ENCODE measurements at places on chromosomes 11 and 22.
A peak's percentile ranks its signal among the peaks of the same experiment; 100 is the strongest.

DNA sequence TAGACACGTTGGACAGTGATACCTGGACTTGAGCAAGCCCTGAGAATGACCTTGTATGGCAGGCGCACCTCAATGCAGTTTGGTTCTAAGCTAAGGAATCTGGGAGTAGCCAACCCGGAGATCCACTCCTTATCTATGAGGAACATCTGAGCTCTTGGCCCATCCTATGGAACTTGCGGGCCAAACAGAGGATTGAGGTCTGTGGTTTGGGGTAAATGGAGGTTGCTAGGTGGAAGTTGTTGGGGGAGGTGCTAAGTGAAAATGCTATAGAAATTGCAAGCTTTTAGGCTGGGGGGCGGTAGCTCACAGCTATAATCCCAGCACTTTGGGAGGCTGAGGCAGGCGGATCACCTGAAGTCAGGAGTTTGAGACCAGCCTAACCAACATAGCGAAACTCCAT lies 8.9 kb downstream of the GDPD5 start:
- no peak for DNase-seq

GRCh38 chr22:26709617-26710390 lies 52.4 kb downstream of the MIAT start:
- no peak for DNase-seq

- DNase-seq = no peak
Observed at GRCh38 chr22:20949698-20950183, 17.3 kb upstream of the AIFM3 start.

DNA sequence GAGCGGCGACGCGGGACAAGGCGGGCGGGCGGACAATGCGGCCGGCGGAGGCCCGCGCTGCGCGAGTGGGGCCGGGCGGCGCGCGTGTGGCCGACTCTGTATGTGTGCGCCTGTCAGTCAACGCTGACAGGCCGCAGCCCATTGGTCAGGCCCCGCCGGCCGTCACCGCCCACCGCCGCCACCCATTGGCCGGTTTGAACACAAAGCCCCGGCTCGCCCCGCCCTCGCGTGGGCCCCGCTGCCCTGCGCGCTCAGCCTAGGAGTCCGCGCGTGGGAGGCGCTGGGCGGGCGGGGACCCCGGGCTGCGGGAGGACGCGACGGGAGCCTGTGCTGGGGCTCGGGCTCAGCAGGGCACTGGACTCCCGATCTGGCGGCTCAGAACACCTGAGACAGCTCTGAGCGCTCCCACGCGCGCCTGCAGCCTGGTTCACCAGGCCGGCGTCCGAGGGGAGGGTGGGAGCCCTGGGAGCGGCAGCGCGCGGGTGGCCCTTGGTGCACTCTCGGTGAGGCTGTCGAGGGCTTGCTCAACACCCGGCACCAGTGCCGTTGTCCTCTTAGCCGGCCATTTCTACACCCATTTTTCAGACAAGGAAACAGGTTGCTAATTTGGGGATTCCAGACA lies at the start of gene SUN2:
SUN2 (minus strand) TSS at position 88 of the 622 bp plus-strand sequence. CDS start 3,370 bp downstream, outside the sequence.
- DNase-seq = peak; percentile 89

DNA sequence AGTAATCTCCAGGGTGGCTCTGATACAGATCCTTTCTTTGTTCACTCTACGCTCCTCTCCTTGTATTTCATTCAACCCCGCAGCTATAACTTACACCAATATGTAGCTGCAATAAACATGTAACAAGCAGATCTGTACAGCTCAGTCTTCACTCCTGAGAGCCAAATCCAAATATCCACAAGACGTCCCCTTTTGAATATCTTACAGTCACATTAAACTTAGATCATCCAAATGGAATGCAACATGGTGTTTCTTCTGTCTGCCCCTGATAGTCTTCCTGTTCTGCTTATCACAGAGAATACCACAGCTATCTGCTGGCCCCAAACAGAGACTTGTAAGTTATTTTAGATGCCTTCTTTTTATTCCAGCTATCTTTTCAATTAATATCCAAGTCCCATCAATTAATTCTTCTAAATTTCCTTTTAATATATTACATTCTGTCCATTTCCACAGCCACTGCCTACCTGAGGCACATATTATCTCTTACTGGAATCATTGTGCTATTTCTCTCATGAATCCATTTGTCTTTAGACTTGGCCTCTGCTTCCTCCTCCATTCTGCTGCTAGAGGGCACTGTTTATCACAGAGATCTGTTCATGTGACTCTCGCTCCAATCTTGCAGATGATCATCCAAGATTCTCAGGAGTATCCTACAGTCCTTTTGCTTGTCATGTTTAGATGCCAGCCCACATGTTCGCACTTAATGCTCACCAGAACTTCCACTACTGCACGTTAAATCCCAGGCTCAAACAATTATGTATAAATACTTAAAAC lies 908.6 kb downstream of the NTM start:
- DNase-seq = no peak

- no peak for DNase-seq
Observed at GRCh38 chr11:120608760-120609211, 97.2 kb downstream of the GRIK4 start.

GRCh38 chr22:21916309-21916918 lies 36.2 kb downstream of the PPM1F start:
- no peak for DNase-seq

GRCh38 chr11:33296695-33297094 lies 39.5 kb downstream of the HIPK3 start:
- DNase-seq = no peak

GRCh38 chr11:57222239-57222638 lies 14.8 kb downstream of the APLNR start:
- DNase-seq = no peak

DNA sequence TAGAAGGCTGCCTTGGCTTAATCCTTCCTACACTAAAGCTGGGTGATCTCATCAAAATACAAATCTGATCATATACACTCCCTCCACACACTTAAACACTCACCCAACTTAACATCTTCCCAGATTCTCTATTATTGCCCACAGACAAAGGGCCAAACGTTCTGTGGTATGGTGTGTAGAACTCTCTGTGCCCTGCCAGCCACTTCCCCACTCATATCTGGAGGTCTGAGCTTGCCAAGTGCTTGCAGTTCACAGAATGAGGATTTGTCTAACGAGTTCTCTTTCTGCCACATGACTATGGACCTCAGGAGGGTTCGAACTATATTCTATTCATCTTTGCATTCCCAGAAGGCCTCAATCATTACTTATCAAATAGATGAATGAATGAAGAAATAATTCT lies 77.6 kb downstream of the MPPED2 start:
- DNase-seq = no peak

DNA sequence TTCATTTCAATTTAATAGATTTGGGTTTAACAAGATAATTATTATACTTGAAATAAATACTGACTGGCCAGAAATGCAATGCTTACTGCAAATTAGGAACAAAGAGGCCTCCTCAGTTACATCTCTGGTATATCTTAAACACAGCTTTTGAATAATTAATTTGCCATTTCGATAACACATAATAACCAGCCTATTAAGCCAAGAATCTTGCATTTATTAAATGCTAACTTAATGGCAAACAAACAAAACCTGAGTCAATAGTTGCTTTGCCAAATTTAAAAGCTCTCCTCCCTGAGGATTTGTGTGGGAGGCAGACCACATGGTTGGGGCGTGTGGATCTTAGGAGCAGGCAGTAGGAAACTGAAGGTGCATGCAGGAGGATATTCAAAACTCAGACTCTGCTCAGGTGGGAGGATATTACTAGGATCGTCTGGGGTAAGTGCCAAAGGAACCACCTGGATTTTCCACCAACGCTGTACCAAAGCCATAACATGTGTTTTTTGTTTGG lies 17.9 kb upstream of the FJX1 start:
- no peak for DNase-seq

- DNase-seq = no peak
Observed at GRCh38 chr11:90380206-90380605, 157.4 kb upstream of the CHORDC1 start.

DNA sequence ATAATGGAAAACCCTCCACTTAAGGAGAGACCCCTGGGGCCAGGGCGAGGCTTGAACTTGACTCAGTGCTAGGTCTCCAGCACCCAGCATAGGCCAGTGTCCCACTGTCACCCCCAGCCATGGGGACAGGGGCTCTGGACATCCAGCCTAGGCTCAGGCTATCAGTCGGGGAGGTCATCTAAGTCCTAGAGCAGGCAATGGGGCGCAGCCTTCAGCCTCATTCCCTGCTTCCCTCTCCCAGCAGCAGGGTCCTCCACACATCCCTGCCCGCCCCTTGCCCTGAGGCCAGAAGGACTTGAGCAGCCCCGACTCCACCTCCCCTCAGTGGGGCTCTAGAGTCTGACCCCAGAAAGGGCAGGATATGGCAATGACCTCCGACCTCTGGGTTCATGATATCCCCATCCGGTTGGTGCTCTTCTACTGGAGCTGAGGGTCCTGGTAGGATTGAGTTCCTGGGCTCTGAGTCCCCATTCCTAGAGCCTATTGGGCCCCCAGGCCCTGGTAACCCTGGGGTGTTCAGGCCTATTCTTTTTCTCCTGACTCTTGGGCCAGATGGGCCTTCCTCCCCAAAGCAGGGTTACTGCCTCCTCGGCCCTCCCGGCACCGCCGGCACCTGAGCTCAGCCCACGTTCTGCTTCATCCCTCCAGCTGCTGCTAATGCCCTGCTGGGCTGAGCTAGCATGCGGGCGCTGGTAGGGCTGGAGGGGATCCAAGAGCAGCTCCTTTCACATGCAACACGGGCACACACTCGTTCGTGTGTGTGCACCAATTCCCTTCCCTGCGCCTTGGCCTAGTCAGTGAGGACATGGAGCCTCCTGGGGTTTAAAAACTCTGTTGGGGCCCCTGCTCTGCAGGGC lies 4.4 kb downstream of the CST6 start:
- DNase-seq = no peak

- DNase-seq = no peak
Observed at GRCh38 chr11:20026629-20027555, 133.4 kb downstream of the DBX1 start.

GRCh38 chr22:49523374-49524008 lies 304.2 kb downstream of the BRD1 start:
- no peak for DNase-seq

GRCh38 chr22:23243006-23243573 lies 62.8 kb downstream of the BCR start:
- peak; percentile 23 for DNase-seq

DNA sequence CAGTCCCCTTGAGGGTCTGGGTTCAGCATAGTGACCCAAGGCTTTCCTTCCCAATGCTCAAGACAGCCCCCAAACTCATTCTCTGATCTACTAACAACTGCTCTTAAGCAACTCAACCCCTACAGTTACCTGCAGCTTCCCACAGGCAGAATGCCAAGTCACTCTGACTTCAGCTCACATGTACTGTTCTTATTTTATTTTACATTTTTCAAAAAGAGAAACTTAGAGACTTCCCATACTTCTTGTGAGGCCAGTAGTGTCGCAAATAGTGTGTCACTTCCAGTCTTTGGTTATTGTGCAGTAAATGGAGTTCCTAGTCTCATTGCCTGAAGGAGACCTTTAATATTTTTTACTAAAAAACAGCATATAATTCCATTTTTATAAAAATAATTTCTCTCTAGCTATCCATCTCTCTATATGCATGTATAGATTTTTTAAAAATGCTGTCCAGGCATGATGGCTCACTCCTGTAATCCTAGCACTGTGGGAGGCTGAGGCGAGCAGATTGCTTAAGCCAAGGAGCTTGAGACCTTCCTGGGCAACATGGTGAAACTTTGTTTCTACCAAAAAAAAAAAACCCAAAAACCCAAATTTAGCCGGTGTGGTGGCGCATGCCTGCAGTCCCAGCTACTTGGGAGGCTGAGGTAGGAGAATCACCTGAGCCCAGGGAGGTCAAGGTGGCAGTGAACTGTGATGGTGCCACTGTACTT lies 41.8 kb downstream of the ENTHD1 start:
- DNase-seq = no peak

- no peak for DNase-seq
Observed at GRCh38 chr11:8298801-8299786, 35.4 kb upstream of the LMO1 start.

- no peak for DNase-seq
Observed at GRCh38 chr11:40819230-40819629, 640.2 kb downstream of the LRRC4C start.

GRCh38 chr11:35144136-35144741 lies 5.3 kb downstream of the CD44 start:
- no peak for DNase-seq

GRCh38 chr11:116869610-116870009 lies 32.2 kb upstream of the APOA1 start:
- DNase-seq = no peak

DNA sequence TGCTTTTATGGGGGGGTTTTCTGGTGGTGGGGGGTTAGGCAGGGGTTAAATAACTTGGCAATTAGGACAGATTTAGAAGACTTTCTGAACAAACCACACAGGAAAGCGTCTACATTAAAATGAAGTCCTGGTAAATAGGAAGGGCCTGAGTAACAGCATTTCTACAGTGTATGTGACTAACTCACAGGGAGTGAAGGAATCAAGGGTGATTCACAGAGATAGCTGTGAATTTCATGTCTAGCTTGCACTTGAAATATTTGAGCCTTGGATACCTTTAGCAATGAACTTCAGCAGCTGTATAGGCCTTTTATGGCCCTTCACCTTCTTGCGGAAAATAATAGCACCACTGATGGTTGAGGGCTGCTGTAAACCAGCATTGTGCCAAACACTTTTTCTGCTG lies 26.1 kb upstream of the LDHA start:
- no peak for DNase-seq

DNA sequence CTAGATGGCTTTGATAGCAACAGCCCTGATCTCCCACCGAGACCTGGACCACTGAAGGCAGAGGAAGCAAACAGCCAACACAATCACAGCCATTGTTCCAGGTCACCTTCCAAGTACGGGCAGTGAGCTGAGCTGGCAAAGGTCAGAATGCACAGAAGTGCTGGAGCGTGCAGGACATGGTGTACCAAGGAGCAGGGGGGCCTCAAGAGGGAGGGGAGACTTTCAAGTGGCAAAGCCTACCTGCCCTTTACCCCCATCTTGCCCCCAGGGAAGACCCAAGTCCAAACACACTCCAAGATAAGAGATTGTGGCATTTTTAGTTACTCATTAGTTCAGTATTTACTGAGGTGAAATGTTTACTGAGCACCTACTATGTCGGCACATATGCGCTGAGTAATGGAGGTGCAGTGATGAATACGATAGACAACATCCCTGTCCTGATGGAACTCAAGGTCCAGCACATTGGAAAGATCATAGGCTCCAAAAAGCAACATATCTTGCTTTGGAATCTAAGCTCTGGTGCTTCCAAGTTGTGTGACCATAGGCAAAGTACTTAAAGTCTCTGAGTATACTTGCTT lies 26.0 kb upstream of the TTC12 start:
- DNase-seq = no peak
